ENCODE measurements at places on chromosomes 13 and 19.

- peak; percentile 82 for DNase-seq
These were observed 120.1 kb upstream of the CSNK1A1L start for GRCh38 chr13:37225414-37226070.

DNA sequence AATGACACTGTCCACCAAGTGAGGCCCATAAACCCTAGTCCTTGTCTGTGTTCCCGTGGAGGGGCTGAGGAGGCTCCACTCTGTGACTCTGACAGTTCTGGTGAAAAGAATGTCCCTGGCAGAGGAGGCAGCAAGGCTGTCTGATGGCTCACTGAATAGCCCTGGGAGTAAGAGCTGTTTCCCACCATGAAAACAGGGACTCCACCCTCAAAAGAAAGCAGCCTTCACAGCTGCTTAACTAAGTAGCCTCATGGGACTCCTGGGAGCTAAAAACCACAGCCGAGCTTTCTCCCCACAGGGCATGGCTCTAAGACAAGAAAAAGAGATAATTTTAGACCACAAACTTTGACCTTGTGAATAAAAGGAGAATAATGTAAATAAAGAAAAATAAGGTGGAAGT is 135.1 kb upstream of the FRY start:
- DNase-seq, result no peak

GRCh38 chr19:16141043-16141442 is 2.4 kb upstream of the HSH2D start:
- DNase-seq, result no peak

DNA sequence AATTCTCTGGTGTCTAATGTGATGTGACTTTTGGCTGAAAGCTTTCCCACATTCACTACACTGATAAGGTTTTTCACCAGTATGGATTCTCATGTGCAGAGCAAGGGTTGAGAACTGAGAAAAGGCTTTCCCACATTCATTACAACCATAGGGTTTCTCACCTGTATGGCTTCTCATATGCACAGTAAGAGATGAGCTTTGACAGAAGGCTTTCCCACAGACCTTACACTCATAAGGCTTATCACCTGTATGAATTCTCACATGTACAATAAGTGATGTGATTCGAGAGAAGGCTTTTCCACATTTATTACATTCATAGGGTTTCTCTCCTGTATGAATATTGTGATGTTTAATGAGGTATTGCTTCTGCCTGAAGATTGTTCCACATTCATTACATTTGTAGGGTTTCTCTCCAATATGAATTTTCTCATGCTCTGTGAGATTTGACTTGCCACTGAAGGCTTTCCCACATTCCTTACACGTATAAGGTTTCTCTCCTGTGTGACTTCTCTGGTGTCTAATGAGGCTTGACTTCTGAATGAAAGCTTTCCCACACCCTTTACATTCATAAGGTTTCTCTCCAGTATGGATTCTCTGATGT is 14.0 kb downstream of the ZNF260 start:
- DNase-seq, result no peak

DNA sequence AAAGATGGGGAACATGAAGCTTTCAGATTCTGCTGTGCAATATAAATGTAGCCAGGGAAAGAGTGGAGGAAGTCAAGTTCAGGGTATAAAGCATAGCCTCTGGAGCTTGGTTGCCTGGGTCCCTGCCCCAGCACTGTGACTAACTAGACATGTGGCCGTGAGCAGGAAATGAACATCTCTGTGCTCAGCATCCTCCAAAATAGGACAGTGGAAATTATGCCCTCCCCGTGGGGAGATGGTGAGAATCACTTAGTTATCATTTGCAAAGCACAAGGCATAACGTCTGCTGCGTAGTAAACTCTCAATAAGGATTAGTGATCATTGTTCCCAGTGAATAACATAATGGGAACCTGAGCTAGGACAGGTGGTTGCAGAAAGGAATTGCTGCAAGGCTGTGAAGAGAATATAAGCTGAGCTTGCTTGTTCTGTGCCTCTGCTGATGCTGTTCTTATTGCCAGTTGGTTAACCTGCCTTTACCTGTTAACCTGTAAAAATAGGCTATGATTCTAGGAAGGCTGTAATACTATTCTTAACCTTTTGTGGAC is 441.0 kb downstream of the COG6 start:
- no peak for DNase-seq

- peak; percentile 39 for DNase-seq
These were observed 1.3 kb upstream of the TDRD12 start for GRCh38 chr19:32718286-32718685.

DNA sequence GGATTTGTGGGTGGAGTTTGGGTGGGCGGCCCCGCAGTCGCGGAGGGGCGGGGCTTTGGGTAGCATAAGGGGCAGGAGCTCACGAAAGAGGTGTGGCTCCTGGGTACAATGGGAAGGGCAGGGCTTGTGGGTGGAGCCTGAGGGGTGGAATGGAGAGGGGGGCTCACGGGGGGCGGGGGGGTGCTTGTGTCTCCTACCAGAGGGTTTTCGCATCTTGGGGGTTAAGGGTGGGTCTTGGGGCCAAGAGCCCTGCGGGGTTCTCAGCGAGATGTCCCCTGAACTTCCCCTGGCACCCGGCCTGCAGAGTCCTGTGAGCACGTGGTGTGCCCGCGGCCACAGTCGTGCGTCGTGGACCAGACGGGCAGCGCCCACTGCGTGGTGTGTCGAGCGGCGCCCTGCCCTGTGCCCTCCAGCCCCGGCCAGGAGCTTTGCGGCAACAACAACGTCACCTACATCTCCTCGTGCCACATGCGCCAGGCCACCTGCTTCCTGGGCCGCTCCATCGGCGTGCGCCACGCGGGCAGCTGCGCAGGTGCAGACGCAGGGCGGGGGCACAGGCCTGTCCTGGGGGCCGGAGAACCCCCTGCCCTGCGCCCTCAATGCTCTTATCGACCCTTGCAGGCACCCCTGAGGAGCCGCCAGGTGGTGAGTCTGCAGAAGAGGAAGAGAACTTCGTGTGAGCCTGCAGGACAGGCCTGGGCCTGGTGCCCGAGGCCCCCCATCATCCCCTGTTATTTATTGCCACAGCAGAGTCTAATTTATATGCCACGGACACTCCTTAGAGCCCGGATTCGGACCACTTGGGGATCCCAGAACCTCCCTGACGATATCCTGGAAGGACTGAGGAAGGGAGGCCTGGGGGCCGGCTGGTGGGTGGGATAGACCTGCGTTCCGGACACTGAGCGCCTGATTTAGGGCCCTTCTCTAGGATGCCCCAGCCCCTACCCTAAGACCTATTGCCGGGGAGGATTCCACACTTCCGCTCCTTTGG is 5.1 kb downstream of the FSTL3 start:
- DNase-seq, result no peak

- no peak for DNase-seq
These were observed 619.8 kb downstream of the DCT start for GRCh38 chr13:93859716-93860115.

- no peak for DNase-seq
These were observed 189.5 kb downstream of the LMO7 start for GRCh38 chr13:75825594-75825993.

GRCh38 chr19:1882786-1883692 is 2.3 kb downstream of the ABHD17A start:
- DNase-seq, result no peak

GRCh38 chr13:97574926-97575325 is 141.0 kb downstream of the RAP2A start:
- peak; percentile 27 for DNase-seq

GRCh38 chr13:65499256-65499655 is 1730.9 kb downstream of the PCDH9 start:
- no peak for DNase-seq

DNA sequence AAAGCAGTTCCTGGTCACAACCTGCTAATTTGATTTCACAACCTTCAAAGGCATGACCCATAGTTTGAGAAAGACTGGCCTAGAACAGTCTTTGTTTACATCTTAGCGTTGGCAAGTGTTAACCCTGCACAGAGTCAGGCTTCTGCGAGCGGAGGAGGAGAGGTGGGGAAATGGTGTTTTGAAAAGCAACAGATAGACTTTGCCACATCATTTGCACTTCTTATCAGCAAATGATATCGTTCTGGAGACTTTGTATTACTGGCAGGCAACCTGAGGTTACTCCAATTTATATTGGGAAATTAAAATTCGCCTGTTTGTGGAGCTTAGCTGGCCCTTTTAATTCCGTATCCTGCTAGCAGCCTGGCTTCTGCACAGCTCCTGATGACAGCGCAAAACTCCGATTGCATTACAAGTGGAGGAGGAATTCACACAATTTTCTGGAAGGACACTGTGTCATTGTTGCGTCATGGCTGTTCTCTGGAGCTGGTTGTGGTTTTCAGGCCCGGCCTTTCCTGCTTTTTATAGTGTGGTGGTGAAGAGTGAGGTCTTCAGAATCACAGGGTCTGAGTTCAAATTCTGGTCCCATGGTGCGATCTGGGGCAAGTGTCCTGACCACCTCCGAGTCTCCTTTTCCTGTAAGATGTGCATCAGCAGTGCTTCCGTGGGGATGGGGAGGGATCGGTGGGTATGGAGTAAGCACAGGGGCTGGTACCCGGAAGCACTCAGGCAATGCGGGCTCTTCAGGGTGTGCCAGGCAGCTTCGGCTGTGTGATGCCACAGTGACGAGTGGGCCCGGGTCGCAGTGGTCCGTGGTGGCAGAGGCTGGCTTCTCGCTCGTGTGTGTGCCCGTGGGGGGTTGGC is 49.1 kb upstream of the EHD2 start:
- peak; percentile 90 for DNase-seq

- DNase-seq, result peak; percentile 80
These were observed 6.5 kb upstream of the DOCK6 start for GRCh38 chr19:11268783-11269267.

DNA sequence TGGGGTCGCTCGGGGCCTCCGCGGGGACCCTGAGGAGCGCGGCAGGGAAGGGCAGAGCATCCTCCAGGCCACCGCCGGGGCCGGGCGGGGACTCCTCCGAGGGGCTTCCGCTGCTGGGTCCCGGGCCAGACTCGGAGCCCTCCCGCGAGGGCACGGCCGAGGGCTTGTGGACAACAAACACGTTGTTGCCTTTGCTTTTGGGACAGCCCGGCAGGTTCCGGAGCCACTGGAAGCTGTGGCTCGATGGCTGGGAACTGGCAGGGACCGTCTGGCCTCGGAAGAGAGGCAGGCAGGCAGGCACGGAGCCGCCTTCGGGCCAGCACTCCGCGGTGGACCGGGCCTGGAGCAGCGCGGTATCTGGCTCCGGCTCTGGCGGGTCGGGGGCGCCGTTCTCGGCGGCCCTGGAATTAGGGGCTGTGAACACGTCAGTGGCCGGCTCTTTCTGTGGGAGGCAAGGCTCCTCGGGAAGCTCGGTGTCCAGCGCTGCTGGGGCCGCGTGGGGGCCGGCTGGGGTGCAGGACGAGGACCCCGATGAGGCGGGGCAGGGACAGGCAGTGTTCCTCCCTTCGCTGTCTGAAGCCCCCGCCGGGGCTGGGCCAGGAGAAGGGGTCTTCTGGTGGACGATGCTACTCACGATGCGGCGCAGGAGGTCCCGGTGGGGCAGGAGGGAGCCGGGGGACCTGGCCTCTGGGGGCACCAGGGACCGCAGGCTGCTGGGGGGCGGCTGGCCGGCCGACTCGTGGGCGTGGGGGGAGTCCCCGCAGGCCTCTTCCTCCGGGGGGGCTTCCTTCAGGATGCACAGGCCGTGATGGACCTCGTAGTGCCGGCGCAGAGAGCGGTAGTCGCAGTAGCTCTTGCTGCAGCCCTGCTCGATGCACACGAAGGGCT is 27.6 kb downstream of the ZNF541 start:
- DNase-seq, result no peak

GRCh38 chr19:49468746-49469447 is 5.1 kb upstream of the FLT3LG start:
- DNase-seq, result peak; percentile 66

DNA sequence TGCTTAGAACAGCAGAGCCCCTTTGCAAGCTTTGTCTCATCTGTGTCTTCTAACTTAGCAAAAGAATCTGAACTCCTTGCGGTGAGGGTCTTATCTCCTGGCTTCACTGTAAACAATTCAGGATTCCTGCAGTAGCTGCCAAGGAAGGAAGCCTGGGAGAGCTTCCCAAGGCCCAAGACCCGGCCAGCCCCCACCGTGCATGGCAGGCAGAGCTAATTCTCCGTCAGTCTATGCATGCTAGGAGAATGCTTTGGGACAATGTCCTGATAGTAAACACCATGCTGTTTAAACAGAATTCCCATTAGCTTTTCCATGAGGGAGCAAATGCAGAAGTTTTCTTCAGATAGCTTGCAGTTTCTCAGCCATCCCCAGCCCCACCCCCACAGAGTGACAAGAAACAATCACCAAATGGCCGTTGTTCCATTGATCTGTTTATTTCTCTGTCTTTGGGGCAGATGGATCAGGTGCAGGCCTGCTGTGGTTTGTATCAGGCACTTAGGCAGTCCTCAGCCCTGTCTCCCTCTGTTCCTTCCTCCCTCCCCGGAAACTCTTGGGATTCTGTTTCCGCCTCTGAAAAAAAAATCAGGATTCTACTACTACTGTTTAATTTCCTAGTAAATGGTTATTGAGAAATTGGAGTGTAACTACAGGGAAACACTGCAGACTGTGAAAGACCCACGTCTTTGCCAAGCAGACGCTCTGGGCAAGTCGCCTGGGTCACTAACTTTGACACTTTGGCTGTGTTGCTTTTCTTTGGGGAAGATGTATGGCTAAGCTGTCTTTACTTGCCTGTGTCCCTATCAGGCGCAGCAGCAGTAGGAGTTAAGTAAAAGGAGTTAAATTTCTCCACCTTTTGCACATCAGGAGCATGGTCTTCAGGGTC is 40.7 kb upstream of the SPATA13 start:
- no peak for DNase-seq

GRCh38 chr13:79451500-79451962 is 29.4 kb upstream of the NDFIP2 start:
- peak; percentile 89 for DNase-seq

- DNase-seq, result no peak
These were observed 16.1 kb upstream of the UPF1 start for GRCh38 chr19:18815673-18816072.

DNA sequence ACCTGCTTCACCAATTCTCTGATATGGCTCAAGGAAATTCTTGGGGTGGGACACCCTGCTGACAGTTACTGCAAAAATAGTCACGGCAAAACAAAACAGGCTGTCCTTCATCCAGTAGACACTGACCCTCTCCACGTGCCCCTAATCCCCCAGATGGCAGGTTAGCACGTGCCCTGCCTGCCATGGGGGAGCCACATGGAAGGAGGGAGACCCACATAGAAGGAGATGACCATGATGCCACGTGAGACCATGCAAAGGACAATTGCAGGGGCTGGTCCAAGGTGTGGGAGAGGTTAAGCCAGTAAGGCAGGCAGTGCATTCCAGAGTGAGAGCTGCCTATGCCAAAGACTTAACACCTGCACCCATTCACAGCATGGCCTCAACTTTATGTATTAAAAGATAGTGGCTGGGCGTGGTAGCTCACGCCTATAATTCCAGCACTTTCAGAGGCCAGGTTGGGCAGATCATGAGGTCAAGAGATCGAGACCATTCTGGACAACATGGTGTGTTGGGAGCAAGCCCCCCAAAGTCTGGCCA is 82.7 kb downstream of the ZNF429 start:
- no peak for DNase-seq

- DNase-seq, result peak; percentile 99
These were observed 1.8 kb upstream of the ANGPTL4 start for GRCh38 chr19:8361921-8362793.
